Stimulated activated CD8-positive, alpha-beta memory T cell treated with anti-CD3 and anti-CD28 coated beads, Interleukin-4, amount 100 ng/mL, for 48 hours (primary cell): ENCODE measurements at places on chromosomes 16 and 17.

DNA sequence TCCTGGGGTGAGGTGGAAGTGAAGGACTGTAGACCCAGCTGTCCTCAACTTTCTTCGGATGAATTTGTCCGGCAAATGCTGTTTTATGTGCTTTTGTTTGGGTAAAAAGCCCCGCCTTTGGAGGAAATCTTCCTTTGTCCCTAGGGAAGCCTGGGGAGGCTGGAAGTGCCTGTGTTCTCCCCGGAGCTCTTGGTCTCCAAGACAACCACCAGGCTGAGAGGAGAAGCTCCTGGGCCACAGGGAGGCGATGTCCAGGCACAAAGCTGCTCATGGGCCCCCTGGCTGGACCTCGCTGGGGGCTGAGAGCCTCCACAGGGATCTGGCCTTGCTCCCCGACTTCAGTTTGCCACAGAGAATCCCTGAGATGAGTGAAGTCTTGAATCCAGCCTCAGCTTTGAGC is 293.1 kb upstream of the N4BP1 start:
- no peak for DNase-seq

- DNase-seq: no peak
Observed at GRCh38 chr16:22183901-22184614, 21.8 kb downstream of the SDR42E2 start.

GRCh38 chr17:67549820-67550219 is 167.9 kb upstream of the NOL11 start:
- no peak for DNase-seq

GRCh38 chr17:79737922-79738578 is 7.3 kb downstream of the ENPP7 start:
- DNase-seq: no peak

DNA sequence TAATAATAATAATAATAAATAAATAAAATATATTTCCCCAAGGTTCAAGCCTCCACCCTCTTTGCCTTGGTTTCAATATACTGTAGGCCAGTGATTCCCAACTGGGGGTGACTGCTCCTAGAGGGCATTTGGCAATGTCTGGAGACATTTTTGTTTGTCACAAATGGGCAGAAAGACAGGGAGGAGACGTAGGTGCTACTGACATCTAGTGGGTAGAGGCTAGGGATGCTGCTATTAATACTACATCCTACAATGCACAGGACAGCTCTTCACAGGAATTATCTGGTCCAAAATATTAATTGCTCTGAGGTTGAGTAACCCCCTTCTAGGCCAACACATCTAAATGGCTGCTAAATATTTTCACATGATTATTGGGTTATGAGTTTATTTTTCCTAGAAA is 12.8 kb upstream of the PRR14 start:
- DNase-seq: no peak
